ENCODE measurements at places on chromosomes 6 and 20.

GRCh38 chr6:31663961-31664789 is 622 bp downstream of the GPANK1 start:
- no peak for DNase-seq

DNA sequence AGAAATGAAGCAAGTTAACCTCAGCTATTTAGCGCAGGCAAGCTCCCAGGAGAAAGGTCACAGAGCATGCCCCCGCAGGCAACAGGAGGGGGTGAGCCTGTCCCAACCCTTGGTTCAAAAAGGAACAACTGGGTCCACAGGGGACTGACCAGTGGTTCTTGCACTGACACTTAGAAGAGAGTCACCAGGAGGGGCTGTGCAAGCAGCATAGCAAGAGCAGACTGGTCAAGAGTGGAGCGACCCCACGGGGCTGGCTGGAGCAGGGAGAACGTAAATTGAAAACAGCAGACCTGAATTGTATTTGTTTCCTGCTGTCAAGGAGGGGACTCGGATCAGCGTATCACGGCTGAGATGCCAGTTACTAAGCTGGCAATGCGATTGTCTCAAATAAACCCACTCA is 32.8 kb downstream of the GABRR1 start:
- no peak for DNase-seq

DNA sequence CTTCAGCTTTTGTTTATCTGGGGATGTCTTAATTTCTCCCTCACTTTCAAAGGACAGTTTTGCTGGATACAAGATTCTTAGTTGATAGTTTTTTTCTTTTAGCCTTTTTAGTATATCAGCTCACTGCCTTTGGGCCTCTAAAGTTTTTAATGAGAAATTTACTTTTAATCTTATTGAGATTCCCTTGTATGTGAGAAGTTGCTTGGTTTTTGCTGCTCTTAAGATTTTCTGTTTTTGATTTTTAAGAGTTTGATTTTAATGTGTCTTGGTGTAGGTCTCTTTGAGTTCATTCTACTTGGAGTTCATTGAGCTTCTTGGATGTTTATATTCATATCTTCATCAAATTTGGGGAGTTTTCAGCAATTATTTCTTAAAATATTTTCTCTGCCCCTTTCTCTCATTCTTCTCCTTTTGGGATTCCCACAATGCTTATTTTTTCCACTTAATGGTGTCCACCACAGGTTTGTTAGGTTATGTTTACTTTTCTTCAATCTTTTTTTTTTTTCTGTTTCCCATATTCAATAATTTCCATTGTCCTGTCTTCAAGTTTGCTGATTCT is 19.6 kb upstream of the TGM6 start:
- DNase-seq = no peak

DNA sequence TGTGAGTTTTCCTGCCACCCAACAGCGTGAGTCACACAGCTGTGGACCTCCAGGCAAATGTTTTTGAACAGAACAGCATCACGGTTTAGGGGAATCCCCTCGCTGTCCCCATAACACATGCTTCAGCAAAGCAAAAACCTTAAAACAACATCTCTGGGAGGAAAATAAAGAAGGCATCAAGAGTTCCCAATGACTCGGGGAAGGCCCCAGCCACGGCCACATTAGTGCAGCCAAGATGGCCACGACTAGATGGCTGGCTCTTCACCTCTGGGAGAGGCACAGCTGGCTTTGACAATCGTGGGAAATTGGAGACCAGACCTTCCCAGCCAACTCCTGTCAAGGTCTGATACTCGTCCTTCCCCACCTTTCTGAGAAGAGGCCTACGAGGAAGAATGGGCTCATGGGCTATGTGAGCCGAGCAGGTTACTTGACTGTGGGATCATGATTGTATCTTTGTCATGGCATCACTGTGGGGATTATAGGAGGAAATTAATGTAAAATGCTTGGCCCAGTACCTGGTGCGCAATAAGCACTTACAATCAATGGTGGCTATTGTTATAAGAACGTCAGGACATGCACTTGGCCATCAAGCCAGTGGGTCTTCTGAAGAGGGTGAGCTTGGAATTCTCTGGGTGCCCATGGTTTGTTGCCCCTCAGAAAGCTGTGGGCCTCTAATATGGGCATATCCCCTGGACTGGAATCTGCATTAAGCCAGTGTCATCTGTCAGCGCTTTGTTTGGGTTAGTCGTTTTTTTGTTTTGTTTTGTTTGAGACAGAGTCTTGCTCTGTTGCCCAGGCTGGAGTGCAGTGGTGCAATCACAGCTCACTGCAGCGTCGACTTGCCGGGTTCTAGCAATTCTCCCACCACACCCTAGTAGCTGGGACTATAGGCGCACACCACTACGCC is 43.6 kb downstream of the FGD2 start:
- no peak for DNase-seq

GRCh38 chr20:49337357-49337756 is 59.5 kb upstream of the ZNFX1 start:
- no peak for DNase-seq

DNA sequence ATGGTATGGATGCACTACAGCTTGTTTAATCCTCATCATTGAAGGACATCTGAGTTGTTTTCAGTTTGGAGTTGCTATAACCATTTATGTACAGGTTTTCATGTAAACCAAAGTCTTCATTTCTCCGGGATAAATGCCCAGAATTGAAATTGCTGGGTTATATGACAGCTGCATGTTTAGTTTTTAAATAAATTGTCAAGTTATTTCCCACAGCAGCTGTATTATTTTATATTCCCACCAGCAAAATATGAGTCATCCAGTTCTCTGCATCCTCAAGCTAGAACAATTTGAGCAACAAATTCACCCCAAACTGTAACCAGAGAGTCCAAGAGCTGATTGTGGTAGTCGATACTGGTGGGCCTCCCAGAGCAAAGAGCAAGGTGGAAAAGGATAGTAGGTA is 161.0 kb upstream of the PRND start:
- no peak for DNase-seq

- DNase-seq = no peak
Observed at GRCh38 chr20:8228315-8228714, 96.2 kb downstream of the PLCB1 start.

- no peak for DNase-seq
Observed at GRCh38 chr6:152771061-152771687, 20.6 kb downstream of the VIP start.

- peak; percentile 74 for DNase-seq
Observed at GRCh38 chr6:139778688-139779087, 404.2 kb upstream of the CITED2 start.

DNA sequence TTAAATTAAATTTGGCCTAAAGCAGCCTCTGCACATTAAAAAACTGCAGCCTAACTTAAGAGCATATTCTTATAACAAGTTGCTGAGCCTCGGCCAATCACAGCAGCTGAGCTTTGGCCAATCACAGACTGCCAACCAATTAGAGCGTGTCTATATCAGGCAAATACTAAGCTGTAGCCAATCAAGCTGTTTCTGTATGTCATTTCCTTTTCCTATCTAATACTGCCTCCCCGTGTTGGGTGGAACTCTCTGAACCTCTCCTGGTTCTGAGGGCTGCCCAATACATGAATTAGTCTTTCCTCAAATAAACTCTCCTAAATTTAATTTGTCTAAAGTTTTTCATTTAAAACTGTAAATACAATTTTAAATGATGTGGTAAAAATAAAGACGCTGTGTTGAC is 3.9 kb upstream of the TMEM244 start:
- no peak for DNase-seq

DNA sequence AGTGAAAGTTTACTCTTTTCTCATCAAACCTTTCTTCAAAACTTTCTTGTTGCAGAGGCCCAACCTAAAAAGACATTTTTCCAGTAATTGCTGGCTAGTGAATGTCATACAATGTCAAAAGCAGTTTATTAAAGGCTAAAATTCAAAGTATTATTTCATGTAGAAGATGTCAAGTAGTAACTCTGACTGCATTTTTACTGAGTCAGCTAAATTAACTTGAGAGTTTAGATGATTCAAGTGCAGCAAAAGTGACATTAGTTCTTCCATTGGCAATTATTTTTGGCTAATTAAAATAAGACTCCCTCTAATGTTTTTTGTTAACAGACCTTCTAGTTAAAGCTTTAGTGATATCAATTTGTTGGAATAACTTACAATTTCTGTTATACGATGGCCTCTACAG is 1438.5 kb downstream of the GRIK2 start:
- no peak for DNase-seq

- peak; percentile 29 for DNase-seq
Observed at GRCh38 chr6:37354526-37355384, 972 bp downstream of the RNF8 start.

DNA sequence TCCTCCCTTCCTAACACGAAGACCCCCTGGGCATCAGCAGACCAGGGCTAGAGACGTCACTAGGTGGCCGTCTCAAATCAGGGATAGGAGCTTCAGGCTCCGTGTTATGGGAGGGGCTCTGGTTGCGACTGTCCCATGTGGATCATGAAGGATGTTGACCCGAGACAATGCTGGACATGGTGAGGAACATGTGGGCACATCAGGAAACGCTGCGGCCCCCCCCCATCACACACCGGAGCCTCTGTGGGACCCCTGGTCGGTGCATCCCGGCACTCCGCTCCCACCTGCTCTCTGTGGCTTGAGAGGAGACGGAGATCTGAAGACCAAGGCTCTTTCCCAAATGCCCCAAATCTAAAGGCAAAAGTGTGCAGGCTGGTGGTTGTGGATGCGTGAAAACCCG is 54.2 kb downstream of the DACT2 start:
- no peak for DNase-seq

GRCh38 chr6:169780571-169781091 is 29.2 kb downstream of the ERMARD start:
- no peak for DNase-seq

DNA sequence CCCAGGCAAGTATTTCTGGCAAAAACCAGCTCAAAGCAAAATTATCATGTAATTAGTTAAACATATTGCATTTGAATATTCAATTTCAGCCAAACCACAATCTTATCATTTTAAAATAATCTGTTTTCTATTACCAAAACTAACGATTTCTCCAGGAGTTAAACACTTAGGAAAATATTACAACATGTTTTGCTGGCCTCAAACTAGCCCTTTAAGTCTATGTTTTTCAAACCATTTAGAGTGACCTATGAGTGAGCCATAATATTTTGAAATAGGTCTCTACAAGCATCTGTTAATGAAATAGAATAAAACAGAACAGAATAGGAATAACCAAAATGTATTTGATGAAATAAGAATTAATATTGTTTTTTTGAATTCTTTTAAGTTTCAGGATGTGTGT is 370.9 kb downstream of the COL12A1 start:
- no peak for DNase-seq

DNA sequence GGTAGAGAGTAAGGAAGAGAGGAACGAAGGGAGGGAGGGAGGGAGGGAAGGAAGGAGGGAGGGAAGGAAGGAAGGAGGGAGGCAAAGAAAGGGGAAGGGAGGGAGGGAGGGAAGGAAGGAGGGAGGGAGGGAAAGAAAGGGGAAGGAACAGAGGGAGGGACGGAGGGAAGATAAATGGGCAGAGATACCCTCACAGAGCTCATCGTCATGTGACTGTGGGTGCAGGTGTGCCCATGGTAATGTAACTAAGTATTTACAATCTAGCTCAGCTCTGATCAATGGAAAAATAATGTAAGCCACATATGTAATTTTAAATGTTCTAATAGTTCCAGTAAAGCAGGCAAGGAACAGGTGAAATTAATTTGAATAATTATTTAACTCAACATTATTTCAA is 54.7 kb upstream of the FAM83D start:
- DNase-seq = no peak

DNA sequence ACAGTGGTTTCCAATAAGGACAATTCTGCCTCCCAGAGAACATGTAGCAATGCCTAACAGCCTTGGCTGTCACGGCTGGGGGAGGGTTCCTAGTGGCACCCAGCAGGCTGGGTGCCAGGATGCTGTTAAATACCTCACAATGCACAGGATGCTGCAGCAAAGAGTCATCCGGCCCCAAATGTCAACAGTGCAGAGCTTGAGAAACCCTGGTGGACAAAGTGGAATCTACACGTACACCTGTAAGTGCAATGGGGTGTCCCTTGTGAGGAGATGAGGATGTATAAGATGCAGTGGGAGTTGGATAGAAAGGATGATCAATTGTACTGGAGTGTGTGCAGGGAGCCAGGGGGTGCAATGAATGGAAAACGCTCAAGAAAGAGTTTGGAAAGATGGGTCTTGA is 142.4 kb downstream of the FNDC1 start:
- no peak for DNase-seq

DNA sequence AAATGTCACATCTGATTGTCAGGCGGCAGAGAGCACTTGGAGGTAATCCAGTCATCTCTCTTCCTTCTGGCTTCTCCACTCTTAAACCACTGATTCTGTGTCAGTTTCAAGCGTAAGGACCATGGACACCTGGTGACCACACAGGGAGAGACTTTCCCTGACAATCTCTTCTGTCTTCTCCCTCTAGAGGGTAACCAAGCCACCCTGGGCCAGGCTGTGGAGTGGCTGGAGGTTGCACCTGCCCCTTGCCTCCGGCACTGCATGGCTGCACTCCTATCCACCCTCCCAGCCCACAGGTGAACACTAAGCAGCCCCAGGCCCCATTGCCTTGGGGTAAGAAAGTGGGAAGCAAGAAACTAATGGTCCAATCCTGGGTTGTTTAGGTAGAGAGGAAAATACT is 78.7 kb downstream of the BFSP1 start:
- DNase-seq = no peak

DNA sequence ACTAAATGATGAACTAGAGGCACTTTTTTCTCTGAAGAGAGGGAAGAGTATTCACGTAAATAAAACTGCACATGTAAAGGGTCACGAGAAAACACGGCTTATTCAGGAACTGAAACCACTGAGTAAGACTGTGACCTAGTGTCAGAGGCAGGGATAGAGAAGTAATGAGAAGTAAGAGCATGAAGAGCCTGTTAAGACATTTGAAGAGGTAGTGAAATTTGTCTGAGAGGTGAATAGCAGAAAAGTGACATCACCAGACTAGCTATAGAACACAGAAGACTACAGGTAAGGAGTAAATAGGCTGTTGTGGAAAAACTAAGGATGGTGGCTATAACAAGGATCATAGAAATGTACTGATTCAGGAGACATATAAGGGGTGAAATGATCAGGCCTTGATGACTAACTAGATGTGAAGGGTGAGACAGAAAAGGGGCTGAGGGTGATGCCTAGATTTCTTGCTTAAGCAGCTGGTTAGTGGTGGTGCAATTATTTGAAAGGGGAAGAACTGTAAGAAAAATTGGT is 76.8 kb downstream of the REV3L start:
- DNase-seq = no peak

DNA sequence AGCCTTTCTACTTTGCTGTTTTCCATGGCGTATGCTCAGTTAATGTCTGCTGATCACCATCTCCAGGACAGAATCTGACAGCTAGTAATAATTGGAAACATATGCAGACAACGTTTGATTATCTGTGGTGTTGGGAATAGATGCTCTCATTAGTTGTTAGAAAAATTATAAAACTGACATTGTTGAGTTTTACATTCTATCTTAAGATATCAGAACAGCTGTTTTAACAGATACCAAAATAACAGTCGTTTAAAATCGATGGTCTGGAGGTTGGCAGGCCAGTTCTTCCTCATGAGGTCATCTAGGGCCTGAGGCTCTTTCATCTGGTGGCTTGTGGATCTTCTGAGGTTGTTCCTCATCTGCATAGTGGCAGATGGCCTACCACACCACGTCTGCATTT is 137.6 kb downstream of the AIG1 start:
- no peak for DNase-seq

- DNase-seq = no peak
Observed at GRCh38 chr6:71211799-71212198, 76.8 kb upstream of the OGFRL1 start.

All from G401 (cell line).